NCI-H2081 treated with DMSO at 0.1 percent for 48 hours (cell line): ENCODE measurements at places on chromosomes 12 and 14.

- no peak for DNase-seq
These were observed 15.4 kb upstream of the TNS2 start for GRCh38 chr12:53034459-53034858.

DNA sequence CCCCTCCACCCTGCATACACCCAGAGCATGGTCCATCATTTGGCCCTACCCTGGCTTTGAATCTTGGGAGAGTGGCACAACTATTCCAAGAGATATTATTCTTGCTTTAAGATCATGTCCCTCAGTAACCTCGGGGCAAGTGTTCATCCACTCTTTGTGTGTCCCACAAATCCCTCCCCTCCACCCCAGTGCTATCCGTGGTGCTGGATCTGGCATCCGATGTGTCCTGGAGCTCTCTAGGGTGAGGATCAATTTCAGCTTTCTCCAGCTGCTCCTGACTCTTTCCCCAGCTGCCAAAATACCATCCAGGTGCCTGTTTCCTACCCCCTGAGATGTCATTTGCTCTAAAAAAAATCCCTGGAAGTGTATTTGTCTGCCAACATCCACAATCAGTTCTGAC, 64.8 kb upstream of the CMKLR1 start:
- no peak for DNase-seq

DNA sequence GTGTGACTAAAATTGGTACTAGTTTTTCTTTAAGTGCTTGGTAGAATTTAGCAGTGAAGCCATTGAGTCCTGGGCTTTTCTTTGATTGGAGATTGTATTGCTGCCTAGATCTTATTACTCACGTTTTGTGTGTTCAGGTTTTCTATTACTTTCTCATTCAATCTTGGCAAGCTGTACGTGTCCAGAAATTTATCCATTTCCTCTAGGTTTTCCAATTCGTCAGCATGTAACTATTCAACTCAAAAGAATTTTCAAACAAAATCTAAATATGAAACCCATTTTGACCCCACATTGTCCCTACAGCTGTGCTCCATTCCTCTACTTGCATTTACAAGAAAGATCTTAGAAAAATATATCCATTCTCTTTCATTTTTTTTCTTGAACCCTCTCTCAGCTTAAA, 1613.4 kb upstream of the SEL1L start:
- no peak for DNase-seq

DNA sequence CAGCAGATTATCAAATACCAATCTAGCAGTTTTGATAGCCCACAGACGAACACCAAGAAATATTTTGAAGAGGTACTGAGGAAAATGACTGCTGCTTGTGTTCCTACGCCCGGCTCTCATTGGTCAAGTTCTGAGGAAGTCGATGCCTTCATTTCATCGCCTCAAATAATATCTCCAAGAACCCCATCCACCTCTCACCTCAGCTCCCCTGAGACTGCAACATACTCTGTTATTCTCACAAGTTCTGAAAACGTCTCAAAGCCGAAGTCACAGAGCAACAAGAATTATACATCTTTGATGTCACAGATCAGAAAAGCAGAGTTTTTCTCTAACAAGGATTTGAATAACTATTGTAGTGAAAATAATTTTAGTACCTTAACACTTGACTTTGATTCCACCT, 55.5 kb upstream of the BCAT1 start:
- DNase-seq: no peak

- no peak for DNase-seq
These were observed 11.7 kb downstream of the KDM2B start for GRCh38 chr12:121568971-121569751.

GRCh38 chr12:28793581-28794151, 355.4 kb upstream of the FAR2 start:
- DNase-seq: no peak
